ENCODE measurements at places on chromosomes 1 and 21. TPM values are rescaled to one million over a fixed set of nuclear protein-coding genes. Genes with fewer than 3 reads are reported as not detected.
A peak's percentile ranks its signal among the peaks of the same experiment; 100 is the strongest.

Gene PRDM15
- polyA plus RNA-seq = 3.9 TPM

Gene GNG4
- 20.4 TPM for polyA plus RNA-seq

GRCh38 chr1:183435497-183435896 lies 17.3 kb upstream of the NMNAT2 start:
- no peak for DNase-seq
- no peak overlapping the region for H3K4me3 ChIP-seq
- no peaks in the 10 kb centered on the region for H3K27me3 ChIP-seq

GRCh38 chr1:20321573-20321972 lies 30.9 kb downstream of the VWA5B1 start:
- no peaks in the 10 kb centered on the region for H3K36me3 ChIP-seq
- no peaks in the 10 kb centered on the region for H3K27me3 ChIP-seq
- H3K4me3 ChIP-seq = no peak overlapping the region
- no peaks in the 10 kb centered on the region for H3K4me1 ChIP-seq
- H3K27ac ChIP-seq = no peak overlapping the region

GRCh38 chr21:43208561-43209332 lies 39.9 kb downstream of the CRYAA start:
- DNase-seq = peak; percentile 36
- peaks cover 10% of the 10 kb centered on the region for H3K4me1 ChIP-seq

DNA sequence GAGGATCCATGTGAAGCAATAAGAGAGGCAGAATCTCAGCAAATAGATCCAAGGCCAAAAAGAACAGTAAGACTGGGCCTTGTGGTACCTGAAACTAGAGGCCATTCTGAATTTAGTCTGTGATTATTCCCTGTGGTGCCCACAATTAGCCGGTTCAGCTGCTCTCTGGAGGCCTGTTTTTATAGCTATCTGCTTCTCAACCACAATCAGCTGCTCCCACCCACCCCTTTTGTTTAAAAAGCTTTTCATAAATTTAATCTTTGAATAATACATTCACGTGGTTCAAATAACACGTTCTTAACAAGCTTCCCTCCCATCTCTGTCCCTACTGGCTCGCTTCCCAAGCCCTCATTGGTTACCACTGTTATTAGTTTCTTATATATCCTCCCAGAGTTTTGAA lies 18.0 kb downstream of the UBE2T start:
- H3K36me3 ChIP-seq = no peaks in the 10 kb centered on the region
- no peaks in the 10 kb centered on the region for H3K27me3 ChIP-seq
- H3K27ac ChIP-seq = no peak overlapping the region
- no peaks in the 10 kb centered on the region for H3K4me1 ChIP-seq

DNA sequence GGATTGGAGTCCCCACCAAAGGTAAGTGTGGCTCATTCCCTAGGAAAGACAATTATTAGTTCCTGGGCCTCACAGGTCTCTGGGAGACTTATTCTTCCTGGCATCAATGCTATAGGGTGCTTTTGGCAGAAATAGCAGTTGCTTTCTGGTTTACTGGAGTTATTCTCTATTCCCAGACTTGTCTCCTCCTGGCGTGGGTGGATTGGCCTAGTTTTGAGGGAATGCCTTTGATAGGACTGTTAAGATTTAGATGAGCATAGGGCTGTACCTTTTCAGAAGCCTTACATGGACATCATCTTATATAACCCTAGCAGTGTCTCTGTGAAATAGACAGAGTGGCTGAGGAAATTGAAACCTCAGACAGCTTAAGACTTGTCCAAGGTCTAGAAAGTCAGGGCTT lies 9.0 kb downstream of the PFKFB2 start:
- H3K36me3 ChIP-seq = no peaks in the 10 kb centered on the region
- H3K27ac ChIP-seq = no peak overlapping the region
- no peaks in the 10 kb centered on the region for H3K27me3 ChIP-seq
- DNase-seq = no peak

GRCh38 chr1:2789986-2790581 lies 11.4 kb downstream of the TTC34 start:
- H3K36me3 ChIP-seq = no peaks in the 10 kb centered on the region
- H3K27ac ChIP-seq = no peak overlapping the region
- DNase-seq = no peak
- no peaks in the 10 kb centered on the region for H3K4me1 ChIP-seq
- H3K4me3 ChIP-seq = no peak overlapping the region

DNA sequence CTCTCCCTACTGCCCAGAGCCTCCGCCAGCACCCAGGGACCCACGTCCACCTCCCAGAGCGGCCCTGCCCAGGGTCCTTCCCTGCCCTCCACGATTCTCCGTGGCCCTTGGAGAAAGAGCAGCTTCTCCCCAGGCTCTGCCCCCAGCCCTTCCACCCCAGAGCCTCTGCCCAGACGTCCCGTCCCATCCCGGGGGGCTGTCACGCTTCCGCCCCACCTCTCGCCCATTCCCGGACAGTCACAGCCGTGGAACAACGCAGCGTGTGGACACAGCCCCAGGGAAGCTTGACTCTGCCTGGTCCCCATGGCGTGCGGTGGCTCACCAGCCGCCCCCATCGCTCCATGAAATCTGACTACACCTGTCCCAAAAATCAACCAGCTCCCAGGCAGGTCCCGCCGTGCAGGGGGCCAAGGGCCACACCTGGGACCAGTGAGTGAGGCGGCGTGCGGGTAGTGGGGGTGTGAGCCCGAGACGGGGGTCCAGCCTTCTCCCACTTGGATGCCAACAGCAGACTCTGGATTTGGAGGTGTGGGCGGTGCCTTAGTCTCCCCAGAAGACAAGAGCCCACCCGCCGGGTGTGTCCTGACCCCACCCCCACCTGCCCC lies 12.5 kb upstream of the TTLL10 start:
- H3K4me1 ChIP-seq = peaks cover 14% of the 10 kb centered on the region
- no peaks in the 10 kb centered on the region for H3K36me3 ChIP-seq
- DNase-seq = no peak
- no peak overlapping the region for H3K4me3 ChIP-seq

GRCh38 chr1:46248122-46248920 lies 758 bp downstream of the RAD54L start:
- H3K4me1 ChIP-seq = no peaks in the 10 kb centered on the region
- H3K36me3 ChIP-seq = no peaks in the 10 kb centered on the region
- H3K27ac ChIP-seq = no peak overlapping the region
- peak; percentile 62 for DNase-seq

DNA sequence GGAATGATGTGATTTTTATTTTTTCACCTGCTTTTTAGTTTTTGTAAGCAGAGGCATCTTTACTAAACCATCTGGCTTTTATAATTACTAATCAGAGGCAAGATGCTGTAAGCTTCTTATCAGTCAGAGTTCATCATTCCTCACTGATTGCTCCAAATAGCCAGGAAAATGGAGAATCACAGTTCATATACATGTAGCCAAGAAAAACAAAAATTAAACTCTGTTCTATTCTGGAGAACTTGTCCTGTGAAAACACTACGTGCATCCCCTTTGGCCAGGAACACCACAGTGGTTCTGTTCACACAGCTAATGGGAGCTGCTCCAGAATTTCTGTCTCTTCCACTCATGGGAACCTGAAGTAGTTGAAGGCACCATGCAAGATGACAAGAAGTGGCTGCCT lies 725.5 kb upstream of the CHRM3 start:
- no peak overlapping the region for H3K27ac ChIP-seq
- no peaks in the 10 kb centered on the region for H3K36me3 ChIP-seq
- no peaks in the 10 kb centered on the region for H3K4me1 ChIP-seq
- H3K27me3 ChIP-seq = no peaks in the 10 kb centered on the region

Data from pancreas (tissue), 10 donors.